ENCODE measurements at places on chromosomes 3 and 15. TPM values are rescaled to one million over a fixed set of nuclear protein-coding genes. Genes with fewer than 3 reads are reported as not detected.

The RPUSD2 gene
- 11.2 TPM for total RNA-seq

The LMAN1L gene
- not detected for total RNA-seq

The ATP13A5 gene
- total RNA-seq, result not detected

The PATL2 gene
- under 0.01 TPM for total RNA-seq
